Kidney tubule cell (primary cell): ENCODE measurements at places on chromosomes 4 and X.
A peak's percentile ranks its signal among the peaks of the same experiment; 100 is the strongest.

DNA sequence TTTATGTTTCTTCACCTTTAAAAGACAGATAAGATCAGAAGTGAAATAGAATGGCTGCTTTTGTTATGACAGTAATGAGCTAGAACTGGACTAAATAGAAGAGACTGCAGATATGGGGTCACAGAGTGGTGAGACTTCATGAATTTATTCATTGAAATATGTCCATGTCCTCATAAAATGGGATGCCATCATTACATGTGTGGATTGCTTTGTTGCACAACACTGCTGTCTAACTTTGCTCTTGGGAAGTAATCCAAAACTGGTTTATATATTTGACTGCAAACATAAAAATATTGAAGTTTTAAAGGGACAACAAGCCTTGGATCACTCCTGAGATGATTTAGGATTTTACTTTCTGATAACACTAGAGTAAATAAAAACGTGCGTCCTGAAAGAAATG is 209.2 kb upstream of the FAT4 start:
- no peak for DNase-seq

DNA sequence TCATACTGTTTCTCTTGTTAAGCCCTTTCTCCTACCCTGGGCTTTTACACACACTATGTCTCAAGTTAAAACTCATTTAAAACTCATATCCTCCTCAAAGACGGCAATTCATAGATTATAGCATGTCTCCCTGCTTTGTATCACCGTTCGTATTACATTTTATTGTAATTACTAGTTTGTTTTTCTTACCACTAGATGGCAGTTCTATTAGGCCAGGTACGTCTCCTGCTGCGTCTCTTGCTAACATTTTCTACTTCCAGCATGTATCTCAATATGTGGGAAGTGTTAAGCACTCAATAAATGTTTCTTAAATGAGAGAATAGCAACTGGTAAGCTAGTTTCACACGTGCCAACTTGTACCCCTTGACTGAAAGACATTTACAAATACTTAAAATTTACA is 450.3 kb upstream of the PCDH7 start:
- DNase-seq: peak; percentile 1

GRCh38 chrX:119654112-119654531 is 38.8 kb downstream of the SEPTIN6 start:
- DNase-seq: no peak

DNA sequence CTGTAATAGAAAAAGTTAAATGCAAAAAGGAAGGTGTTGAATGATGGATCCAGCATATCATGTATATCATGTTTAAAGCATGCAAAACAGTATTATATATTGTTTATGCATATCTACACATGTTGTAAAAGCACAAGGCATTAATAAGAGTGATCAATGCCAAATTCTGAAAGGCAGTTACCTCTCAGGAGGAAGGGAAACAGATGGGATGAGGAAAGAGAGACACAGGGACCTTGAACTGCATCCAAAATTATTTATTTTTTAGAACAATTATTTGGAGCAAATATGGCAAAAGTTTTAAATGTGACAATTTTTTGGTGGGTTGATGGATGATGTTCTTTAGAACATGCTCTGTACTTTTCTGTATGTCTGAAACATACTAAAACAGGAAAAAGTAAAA is 193.4 kb downstream of the CLCN4 start:
- no peak for DNase-seq

DNA sequence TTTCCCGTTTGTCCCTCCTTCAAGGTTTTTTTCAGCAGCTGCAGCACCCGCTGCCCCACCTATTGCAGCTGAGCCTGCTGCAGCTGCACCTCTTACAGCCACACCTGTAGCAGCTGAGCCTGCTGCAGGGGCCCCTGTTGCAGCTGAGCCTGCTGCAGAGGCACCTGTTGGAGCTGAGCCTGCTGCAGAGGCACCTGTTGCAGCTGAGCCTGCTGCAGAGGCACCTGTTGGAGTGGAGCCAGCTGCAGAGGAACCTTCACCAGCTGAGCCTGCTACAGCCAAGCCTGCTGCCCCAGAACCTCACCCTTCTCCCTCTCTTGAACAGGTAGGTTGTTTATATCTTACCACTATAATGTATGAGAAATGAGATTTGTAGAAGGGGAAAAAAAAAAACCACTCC is 4.5 kb downstream of the PRR27 start:
- no peak for DNase-seq

DNA sequence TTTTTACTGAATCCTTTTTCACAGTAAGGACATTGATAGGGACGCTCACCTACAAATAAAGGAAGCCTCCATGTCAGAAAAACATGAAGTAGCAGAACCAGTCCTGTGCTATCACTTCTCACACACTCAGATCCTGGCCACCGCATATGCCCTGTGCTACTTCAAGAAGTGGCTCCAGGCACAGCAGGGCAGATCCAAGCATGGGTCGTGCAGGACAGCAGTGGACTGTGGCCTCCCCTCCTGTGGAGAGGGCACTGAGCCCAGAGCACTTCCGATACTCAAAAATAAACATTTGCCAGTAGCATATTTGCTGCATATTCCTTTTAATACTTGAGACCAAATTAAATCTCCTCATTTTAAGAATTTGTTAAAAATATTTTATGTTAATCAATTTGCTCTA is 167.9 kb downstream of the PRDM5 start:
- DNase-seq: no peak

- peak; percentile 76 for DNase-seq
Measured at GRCh38 chrX:107293056-107293455, 86.6 kb downstream of the DNAAF6 start.

DNA sequence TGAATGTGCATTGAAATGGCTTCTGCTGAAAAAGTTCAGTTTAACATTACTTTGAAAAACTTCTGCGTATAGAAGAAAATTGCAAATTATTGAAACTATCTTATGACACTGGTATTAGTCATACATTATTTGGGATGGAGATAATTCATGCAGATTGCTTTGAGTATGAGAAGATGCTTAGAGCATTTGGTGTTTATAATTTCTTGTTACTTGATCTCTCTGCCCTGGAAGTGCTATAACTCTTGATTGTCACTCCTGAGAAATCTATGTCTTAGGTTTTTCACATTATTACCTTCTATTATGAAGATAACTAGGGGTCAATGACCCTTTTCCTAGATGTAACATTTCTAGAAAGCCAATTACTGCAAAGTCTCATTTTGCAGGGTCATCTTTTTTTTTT is 36.4 kb downstream of the TMEM131L start:
- DNase-seq: no peak

DNA sequence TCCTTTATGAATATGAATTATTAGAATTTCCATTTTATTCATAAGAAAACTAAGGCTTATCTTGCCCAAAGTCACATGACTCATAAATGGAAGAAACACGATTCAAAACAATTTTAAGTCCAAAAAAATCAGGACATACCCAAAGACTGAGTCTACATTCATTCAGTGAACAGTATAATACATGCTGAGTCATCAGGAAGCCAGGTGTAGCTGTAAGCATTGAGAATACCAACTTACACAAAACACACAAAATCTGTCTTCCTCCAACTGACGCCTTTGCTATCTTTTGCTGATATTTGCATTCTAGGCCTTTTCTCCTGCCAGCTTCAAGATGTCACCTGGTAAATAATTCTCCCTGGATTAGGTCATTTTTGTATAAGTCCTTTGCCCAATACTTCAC is 520.1 kb upstream of the GALNT7 start:
- DNase-seq: peak; percentile 35

DNA sequence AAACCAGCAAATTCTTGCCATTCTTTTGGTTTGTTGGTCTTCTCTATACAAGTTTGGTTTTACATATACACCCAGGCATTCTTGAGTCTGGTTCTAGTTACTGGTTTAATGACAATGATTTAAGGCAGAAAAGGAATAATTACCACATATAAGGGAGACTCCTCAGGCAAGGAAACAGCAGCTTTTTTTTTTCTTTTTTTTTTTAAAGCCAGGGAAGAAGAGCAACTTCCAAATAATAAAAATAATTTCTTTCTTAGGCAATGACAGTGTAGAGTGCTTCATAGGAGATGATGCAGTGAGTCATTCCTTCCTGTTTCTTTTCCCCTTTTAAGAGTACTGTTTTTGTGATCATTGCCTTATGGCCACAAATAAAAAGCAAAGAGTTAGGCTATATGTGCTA is 289.7 kb downstream of the DKK2 start:
- no peak for DNase-seq

DNA sequence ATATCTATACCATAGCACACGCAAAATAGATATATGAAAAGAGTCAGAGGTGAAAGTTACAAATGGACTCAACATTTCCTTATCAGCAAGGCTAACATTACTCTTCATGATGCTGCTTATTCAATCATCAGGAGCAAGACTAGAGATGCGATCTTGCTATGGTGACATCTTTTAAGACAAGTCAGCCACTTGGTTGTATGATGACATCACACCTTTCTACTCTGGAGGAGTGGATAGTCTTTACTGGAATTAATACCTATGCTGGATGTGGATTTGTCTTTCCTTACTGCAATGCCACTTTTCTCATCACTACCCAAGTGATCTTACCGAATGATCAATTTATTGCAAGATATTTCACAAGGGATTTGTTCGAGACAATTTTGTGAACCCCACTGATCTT is 87.0 kb upstream of the SPOCK3 start:
- no peak for DNase-seq

- DNase-seq: peak; percentile 60
Measured at GRCh38 chr4:71304289-71304850, 34.5 kb upstream of the SLC4A4 start.

DNA sequence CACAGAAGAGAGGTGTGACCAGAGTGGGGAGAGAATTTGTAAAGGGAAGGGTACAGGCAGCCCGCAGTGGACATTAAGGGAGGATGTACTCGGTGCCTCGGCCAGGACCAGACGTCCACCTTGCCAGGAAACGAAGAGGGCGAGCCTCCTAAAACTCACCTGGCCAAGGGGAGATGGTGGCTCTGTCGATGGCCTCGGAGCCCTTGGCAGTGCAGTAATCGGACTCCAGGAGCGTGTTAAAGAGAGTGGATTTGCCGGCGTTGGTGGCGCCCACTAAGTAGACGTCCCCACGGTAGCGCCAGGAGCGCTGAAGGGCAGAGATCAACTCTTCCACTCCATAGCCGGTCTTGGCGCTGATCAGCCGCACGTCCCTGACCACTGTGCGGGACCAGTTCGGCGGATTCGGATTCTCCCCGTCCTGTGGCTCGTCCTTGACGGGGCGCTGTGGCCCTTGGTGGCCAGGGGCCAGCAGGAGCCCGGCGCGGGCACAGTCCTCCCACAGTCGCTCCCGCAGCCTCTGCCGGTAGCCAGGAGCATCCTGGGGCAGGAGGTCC is 1.0 kb downstream of the NOA1 start:
- peak; percentile 26 for DNase-seq

GRCh38 chr4:101114936-101115372 is 232.4 kb downstream of the PPP3CA start:
- peak; percentile 65 for DNase-seq

DNA sequence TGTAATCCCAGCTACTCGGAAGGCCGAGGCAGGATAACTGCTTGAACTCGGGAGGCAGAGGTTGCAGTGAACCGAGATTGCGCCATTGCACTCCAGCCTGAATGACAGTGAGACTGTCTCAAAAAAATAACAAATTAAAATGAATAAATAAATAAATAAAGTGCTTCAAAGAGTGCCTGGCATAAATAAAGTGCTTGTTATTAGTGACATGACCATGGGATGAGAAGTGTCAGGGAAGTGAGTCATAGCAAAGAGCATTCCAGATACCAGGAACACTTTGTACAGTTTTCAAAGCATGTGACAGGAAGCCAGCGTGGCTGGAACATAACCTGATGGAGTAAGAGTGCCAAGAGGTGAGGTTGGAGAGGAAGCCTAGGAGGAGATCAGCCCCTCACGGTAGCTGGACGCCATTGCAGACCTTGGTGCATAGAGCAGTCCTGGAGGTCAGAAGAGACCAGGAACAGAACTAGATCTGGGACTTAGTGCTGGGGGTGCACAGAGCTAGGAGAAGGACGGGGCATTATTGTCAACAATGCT is 6.0 kb upstream of the WDR13 start:
- peak; percentile 85 for DNase-seq

DNA sequence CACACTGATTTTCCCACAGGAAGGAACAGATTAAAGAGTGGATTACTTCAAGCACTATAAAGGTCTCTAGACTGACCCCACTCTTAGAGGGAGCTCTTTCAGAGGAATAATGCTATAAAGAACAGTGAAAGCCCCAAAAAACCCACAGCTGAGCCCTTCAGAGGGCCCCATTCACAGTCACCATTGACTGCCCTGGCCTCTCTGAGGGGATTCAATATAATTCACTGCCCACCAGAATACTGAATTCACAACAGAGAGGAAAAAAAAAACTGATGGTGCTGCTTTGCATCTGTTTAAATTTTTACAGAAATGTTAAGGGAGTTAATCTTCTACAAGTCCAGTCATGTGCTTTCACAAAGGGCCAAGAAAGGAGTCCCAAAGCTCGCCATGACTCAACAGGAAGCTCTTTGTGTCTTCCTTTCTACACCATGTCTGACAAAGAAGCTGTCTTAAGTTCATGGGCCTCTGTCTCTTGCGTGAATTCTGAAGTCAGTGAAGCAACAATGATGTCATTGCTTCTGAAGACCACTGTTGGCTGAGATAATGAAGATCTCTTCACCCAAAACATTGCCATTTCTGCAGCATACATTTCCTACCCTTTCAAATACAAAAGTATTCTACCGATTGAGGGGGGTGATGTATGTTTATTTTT is 174.9 kb downstream of the ADAMTS3 start:
- DNase-seq: peak; percentile 92

DNA sequence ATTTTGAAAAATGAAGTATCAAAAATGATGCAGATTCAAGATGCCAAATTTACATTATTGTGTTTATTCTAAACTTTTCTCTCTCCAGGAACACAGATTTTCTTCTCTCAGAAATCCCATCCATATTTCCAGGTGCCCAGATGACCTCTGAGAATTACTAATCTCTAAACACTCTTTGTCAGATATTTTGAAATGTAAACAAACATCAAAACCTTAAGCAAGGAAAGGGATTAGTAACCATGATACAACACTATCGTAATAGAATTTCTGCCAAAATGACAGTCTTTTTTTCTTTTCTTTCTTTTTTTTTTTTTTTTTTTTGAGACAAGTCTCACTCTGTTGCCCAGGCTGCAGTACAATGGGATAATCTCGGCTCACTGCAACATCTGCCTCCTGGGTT is 76.7 kb downstream of the PDS5A start:
- no peak for DNase-seq

DNA sequence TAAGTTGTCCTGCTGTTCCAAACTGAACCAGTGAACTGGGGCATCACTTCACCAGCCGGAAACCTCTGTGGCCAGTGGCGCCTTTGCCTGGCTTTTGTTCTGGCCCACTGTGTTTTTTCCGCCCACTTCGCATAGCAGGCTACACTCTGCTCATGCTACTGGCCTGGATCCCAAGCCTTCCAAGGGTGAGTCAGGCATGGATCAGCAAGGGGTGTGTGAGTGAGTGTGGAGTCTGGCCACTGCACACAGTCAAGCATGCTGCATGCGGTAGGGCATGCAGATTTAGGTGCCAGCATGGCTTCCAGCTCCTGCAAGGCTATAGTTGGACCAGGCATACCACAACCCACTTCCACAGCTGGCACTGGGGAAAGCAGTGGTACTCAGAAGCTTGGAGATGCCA is 1967.9 kb downstream of the C4orf33 start:
- DNase-seq: no peak

- no peak for DNase-seq
Measured at GRCh38 chr4:107564326-107564725, 155.7 kb downstream of the PAPSS1 start.
